ENCODE measurements at places on chromosomes 6 and 20. TPM values are rescaled to one million over a fixed set of nuclear protein-coding genes. Genes with fewer than 3 reads are reported as not detected.

Gene ZFP57
- total RNA-seq = 0.14 TPM

Gene SNTA1
- 6.7 TPM for total RNA-seq

Gene NT5E
- total RNA-seq = 38.2 TPM

Gene C6orf15
- total RNA-seq = not detected

Gene GINS1
- total RNA-seq = 25.2 TPM

Gene HAO1
- total RNA-seq = not detected

Gene SIRPB1
- total RNA-seq = 0.96 TPM

Gene PSMB9
- total RNA-seq = not detected

Gene C20orf202
- total RNA-seq = 0.26 TPM

Gene TOP1
- 90.8 TPM for total RNA-seq

Gene VGLL2
- total RNA-seq = not detected

Gene CBFA2T2
- 58.1 TPM for total RNA-seq

Gene IRF4
- not detected for total RNA-seq

Gene SLC52A3
- total RNA-seq = 0.38 TPM

Gene EYS
- total RNA-seq = 0.46 TPM

Gene FRK
- 8.6 TPM for total RNA-seq

Gene SNX5
- 106 TPM for total RNA-seq

Gene CST7
- total RNA-seq = not detected

Gene DLK2
- total RNA-seq = 0.60 TPM

Gene HIVEP1
- total RNA-seq = 35.7 TPM

Gene SLC16A10
- 8.1 TPM for total RNA-seq

Gene FAM83B
- 17.4 TPM for total RNA-seq

Gene ABHD16B
- total RNA-seq = not detected

Gene DLL1
- 75.3 TPM for total RNA-seq

Gene BAK1
- total RNA-seq = 21.0 TPM

Gene MROH8
- 5.7 TPM for total RNA-seq

Gene ANKRD66
- total RNA-seq = not detected

Measured in progenitor cell of endocrine pancreas (in vitro differentiated cells).